ENCODE measurements at places on chromosomes 2 and 18. TPM values are rescaled to one million over a fixed set of nuclear protein-coding genes. Genes with fewer than 3 reads are reported as not detected.

ATOH8 gene
- total RNA-seq: 0.54 TPM

CACNB4 gene
- 4.1 TPM for total RNA-seq

IL1F10 gene
- total RNA-seq: not detected

DNA sequence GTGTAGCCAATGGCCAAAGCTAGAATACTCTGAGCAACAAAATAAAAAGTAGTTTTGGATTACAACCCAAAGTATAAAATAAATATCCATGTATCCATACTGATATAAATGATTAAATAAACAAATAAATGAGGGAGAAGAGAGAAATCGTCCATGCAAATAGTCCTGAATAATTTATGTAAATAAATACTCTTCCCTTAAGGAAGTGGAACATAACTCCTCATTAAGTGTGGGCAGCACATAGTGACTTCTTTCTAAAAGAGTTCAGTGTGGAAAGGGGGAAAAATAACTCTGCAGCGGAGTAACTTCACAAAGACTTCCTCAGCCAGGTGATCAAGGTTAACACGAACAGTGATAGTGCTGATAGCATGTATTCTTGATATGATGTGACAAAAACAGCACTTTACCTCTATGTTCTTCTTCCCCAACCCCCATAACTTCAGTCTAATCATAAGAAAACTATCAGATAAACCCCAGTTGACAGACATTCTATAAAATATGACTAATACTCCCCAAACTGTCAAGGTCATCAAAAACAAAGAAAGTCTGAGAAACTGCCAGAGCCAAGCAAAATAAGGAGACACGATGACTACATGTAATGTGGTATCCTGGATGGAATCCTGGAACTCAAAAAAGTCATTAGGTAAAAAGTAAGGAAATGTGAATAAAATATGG is 30.7 kb downstream of the METTL8 start:
- no peak for DNase-seq
- peaks cover 4% of the 10 kb centered on the region for H3K4me1 ChIP-seq
- no peaks in the 10 kb centered on the region for H3K27me3 ChIP-seq
- H3K4me3 ChIP-seq: no peak overlapping the region

GRCh38 chr2:188293601-188294351 is 2.1 kb downstream of the GULP1 start:
- no peaks in the 10 kb centered on the region for H3K27me3 ChIP-seq
- peaks cover 2% of the 10 kb centered on the region for H3K4me1 ChIP-seq
- peak overlapping the region; percentile 95 for H3K27ac ChIP-seq
- H3K4me3 ChIP-seq: peak overlapping the region; percentile 85
- H3K36me3 ChIP-seq: no peaks in the 10 kb centered on the region

GRCh38 chr2:1487758-1488157 is 74.5 kb downstream of the TPO start:
- H3K27me3 ChIP-seq: no peaks in the 10 kb centered on the region
- no peaks in the 10 kb centered on the region for H3K4me1 ChIP-seq
- no peak for DNase-seq
- H3K4me3 ChIP-seq: no peak overlapping the region
- no peaks in the 10 kb centered on the region for H3K36me3 ChIP-seq

GRCh38 chr18:62590799-62591590 is 68.2 kb downstream of the ZCCHC2 start:
- H3K4me3 ChIP-seq: no peak overlapping the region
- peaks cover 4% of the 10 kb centered on the region for H3K27me3 ChIP-seq
- H3K36me3 ChIP-seq: no peaks in the 10 kb centered on the region
- DNase-seq: no peak

TMEM169 gene
- total RNA-seq: 2.5 TPM
